ENCODE measurements at places on chromosomes 6 and 20.
A peak's percentile ranks its signal among the peaks of the same experiment; 100 is the strongest.

- DNase-seq = no peak
These were observed 20.2 kb downstream of the SDCBP2 start for GRCh38 chr20:1308702-1309095.

DNA sequence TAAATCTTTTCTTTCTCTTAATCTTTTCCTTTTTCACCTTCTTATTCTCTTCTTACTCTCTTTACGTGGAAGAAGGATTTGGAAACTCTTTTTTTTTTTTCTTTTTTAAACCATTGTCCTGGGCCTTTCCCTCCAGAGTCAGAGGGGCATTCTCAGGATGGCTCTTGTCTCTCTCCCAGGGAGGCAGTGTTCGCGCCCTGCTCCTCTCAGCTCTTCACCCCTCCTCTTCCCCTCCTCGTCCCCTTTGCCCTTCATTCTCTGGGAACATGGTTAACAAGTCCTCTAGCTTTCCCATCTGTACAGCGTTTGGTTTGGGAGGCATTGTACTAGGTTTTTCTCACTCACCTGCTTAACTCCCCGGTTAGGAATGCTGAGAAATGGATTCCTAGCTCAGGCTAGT lies 52.0 kb upstream of the TFB1M start:
- DNase-seq = no peak

- peak; percentile 41 for DNase-seq
These were observed 14.0 kb downstream of the KIAA1755 start for GRCh38 chr20:38246357-38247165.

DNA sequence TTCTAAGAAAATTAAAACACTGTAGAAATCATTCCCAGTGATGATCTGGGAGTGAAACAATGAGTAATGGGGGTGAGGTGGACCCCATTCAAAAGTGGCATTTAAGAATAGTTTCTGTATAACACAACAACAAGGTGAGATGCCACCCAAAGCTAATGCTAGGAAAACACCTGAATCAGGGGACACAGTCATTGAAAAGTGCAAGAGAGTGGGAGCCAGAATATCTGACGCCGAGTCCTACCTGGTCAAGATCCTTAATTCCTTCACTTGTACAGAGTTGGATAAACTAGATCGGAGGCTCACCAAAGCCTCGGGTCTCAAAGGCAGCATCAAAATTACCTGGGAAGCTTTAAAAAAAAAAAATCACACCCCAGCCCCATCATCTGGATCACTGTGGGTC lies 17.7 kb downstream of the TNFRSF21 start:
- DNase-seq = no peak

- DNase-seq = no peak
These were observed 4.6 kb downstream of the PTPN1 start for GRCh38 chr20:50514750-50515149.

GRCh38 chr20:63292292-63292701 lies 689 bp upstream of the COL20A1 start:
- DNase-seq = no peak

- DNase-seq = no peak
These were observed 120.1 kb upstream of the RIMS1 start for GRCh38 chr6:71766146-71766760.

GRCh38 chr20:10555865-10556308 lies 117.9 kb downstream of the JAG1 start:
- no peak for DNase-seq

- no peak for DNase-seq
These were observed 757 bp upstream of the SAMD3 start for GRCh38 chr6:130223508-130223907.

- DNase-seq = no peak
These were observed 20.7 kb upstream of the ZNF76 start for GRCh38 chr6:35238843-35239289.

GRCh38 chr6:3403238-3404173 lies 53.3 kb downstream of the SLC22A23 start:
- no peak for DNase-seq

DNA sequence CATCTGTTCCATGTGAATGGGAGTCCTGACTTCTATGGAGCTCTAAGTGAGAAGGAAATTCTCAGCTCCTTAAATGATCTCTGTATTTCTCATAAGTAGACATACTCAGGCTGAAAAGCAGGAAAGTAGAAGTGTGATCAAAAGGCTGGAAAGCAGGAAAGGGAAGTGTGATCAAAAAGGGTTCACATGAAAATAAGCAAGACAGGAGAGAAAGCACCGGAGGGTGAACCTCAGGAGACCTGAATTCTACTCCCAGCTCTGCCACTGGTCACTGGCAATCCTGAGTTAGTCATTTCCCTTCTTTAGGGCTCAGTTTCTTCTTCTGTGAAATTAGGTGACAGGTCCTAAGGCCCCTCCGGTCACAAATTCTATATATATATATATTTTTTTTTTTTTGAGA lies 55.5 kb upstream of the TRERF1 start:
- no peak for DNase-seq

- DNase-seq = no peak
These were observed 60.4 kb downstream of the FOXO3 start for GRCh38 chr6:108621117-108621516.

DNA sequence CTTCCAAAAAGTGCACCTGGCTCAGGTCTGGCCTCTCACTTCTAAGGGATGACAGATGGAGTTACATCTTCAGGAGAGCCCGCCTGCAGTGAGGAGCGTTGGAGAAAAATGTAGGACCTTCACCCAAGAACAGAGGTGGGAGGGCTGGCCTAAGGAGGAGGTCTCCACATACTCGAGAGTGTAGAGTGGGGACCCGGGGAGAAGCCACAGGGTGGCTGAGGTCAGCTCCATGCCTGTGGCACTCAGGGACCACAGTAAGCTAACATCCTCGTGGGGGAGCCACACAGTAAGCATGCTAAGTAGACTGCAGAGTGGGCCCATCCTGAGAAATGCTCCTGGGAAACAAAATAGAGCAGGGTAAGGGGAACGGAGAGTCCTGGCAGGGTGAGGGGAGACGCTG lies 24.0 kb downstream of the AAR2 start:
- no peak for DNase-seq

- no peak for DNase-seq
These were observed 711.3 kb upstream of the GJE1 start for GRCh38 chr6:141421378-141421777.

DNA sequence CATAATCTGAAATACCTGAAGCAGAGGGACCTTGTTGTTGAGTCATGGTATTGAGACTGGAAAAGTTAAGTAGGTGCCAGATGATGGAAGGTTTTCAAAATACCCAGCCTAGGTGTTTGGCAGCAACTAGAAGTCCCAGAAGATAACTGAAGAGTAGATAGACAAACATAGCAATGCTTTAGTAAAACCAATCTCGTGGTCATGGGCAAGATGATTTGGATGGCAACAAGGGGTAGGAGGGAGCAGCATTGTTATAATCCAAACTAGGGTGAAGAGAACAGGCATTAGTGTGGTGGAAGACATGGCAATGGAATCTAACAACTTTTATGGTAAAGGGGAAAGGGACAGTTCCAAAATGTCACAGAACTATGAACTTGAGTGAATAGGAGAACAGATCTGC lies 2.3 kb downstream of the FILIP1 start:
- no peak for DNase-seq

GRCh38 chr20:10682939-10683338 lies 9.1 kb upstream of the JAG1 start:
- DNase-seq = no peak

- DNase-seq = no peak
These were observed 13.5 kb upstream of the KCNK16 start for GRCh38 chr6:39335780-39336545.

DNA sequence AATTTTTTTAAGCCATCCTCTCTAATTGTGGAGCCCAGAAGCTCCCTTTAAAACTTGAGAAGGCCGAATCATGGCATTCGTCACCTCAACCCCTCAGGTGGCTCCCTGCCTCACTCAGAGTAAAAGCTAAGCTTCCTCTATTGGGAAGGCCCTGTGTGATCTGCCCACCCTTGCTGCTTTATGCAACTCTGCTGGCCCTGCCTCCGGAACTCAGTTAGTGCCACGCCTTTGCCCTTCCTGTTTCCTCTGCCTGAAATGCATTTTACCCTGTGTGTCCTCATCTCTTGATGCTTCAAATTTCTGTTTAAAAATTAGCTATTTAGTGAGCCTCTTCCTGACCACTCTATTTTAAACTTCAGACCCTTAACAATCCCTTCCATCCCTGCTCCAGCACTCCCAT lies 5.7 kb downstream of the PACRG start:
- DNase-seq = no peak

GRCh38 chr6:136822046-136822375 lies 381 bp upstream of the PEX7 start:
- peak; percentile 48 for DNase-seq

GRCh38 chr6:163826629-163827028 lies 412.1 kb downstream of the QKI start:
- no peak for DNase-seq

DNA sequence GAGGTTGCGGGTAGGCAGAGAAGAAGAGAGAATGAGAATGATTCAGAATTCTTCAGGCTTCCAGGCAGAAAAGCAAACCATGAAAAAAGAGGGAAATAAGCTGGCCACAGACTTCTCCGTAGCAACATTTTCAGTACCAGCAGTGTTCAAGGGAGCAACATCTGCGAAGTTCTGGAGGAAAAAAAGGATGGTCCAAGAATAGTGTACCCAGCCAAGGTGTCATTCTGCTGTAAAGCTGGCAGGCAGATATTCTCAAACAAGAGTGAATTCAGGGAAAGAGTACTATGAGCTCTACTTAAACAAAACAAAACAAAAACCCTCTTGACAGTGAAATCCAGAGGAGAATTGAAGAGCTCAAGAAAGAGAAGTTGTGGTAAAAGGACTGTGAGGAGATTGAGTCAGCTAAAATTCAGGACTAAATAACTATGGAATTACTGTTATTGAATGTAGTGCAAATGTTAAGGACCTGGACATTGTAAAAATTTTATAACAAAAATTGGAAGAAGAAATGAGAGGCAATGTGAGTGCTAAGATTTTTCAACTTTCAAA lies 86.5 kb downstream of the ATRN start:
- DNase-seq = no peak

GRCh38 chr20:53940907-53941545 lies 129.4 kb downstream of the BCAS1 start:
- no peak for DNase-seq

DNA sequence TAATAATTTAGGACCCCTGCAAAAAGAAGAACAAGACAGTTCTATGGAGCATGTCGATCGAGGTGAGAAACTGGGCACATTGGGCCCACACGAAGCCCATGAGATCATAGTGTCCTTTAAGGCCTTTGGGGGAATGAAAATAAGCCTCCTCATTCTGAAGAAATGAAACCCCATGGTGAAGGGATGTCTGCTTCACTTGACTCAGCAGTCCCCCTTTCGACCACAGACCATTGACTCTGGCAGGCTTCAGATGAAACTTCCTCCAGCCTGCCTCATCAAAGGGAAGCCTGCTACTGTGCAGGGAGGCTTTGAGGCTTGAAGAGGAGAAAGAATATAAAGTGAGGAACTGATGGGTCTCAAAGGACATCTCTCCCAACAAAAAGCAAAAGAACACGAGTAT lies 144.2 kb upstream of the FBXL4 start:
- no peak for DNase-seq

- no peak for DNase-seq
These were observed 2.1 kb upstream of the HIVEP1 start for GRCh38 chr6:12009876-12010634.

DNA sequence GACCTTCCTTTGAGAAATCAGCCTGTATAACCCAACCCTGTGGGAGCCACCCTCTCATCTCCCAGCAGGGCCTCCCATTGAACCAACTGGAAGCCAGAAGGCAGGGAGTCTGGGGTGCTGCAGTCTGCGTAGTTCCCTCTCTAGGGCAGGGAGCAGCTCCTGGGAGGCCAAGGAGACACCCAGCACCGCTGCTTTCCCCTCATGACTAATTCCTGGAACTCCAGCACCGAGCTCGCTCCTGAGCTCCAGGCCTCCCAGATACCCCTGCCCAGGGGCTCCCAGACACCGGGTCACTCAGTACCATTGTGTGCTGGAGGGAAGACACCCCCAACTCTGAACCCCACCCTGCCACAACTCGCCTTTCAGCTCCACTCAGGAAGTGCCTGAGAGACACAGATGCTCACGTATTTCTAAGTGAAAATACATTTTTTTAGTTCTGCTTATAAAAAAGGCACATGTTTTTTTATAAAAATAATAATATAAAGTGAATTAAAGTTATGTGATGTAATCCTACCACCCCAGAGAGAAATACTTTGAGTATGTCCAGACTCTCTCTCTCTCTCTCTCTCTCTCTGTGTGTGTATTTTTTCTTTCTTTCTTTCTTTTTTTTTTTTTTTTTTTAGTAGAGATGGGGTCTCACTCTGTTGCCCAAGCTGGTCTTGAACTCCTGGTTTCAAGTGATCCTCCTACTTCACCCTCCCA lies 17.5 kb downstream of the PIM1 start:
- no peak for DNase-seq

- DNase-seq = no peak
These were observed 26.1 kb downstream of the MAN1A1 start for GRCh38 chr6:119323478-119323877.

- DNase-seq = no peak
These were observed 37.2 kb downstream of the SCML4 start for GRCh38 chr6:107786709-107787588.

All from dorsolateral prefrontal cortex (tissue), 122 donors.